ENCODE measurements at places on chromosomes 2 and 18.
A peak's percentile ranks its signal among the peaks of the same experiment; 100 is the strongest.

DNA sequence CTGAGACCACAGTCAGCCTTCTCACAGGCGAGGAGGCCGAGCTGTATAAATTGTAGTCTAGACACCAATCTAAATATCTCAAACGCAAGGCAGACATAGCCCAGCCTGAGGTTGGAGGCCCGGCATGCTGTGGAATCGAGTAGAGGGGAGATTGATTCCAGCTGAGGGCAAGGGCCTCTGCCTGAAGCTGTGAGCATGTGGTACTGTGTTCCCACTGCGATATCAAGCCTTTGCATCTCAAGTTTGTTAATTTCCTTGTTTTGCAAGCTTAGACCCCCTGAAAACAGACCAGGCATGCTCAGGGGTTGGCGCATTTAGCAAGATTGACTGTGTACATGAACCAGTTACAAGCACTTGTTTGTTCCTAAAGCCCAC, 65.1 kb upstream of the FOSL2 start:
- no peak for DNase-seq

GRCh38 chr2:36967236-36967876, 1.0 kb upstream of the STRN start:
- DNase-seq, result no peak

DNA sequence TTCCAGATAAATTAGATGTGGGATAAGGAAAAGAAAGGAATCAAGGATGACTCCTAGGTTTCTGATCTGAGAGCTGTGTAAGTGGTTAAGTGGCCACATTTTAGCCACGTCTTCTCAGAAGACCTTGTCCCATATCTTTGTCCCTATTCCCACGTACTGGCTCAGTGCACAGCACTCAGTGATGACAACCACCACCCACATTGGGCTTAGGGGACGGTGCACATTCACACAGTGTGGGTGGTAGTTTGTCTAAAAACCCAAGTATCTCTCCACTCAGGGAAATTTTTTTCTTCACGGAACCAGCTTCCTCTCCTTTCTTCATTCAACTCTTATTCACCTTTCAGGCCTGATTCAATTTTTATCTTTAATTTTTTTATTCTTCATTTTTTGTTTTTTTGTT, 30.6 kb upstream of the GCC2 start:
- no peak for DNase-seq

DNA sequence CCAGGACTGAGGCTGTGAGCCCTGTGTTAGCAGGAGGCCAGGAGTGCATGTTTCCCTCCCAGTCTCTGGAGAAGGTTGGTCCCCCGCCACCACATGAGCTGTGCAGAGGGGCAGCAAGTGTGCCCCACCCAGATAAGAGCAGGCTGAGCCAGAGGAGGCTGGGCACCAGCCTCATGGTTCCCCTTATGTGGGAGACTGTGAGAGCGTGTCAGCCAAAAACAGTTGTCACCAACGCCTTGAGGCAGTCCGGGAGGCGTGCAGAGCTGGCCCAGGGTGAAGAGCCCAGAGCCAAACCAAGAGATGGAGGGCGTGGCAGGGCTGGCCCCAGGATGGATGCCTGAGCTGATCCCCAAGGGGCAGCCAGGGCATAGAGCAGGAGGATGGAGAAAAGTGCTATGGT, 128.7 kb upstream of the GLI2 start:
- DNase-seq, result no peak

GRCh38 chr2:38512211-38512610, 90.5 kb downstream of the HNRNPLL start:
- DNase-seq, result no peak

GRCh38 chr2:52886556-52886955, 881.0 kb upstream of the CHAC2 start:
- no peak for DNase-seq

- DNase-seq, result peak; percentile 35
These were observed 69.9 kb upstream of the ITGB6 start for GRCh38 chr2:160269803-160270570.

GRCh38 chr2:240128608-240129145, 7.4 kb downstream of the COPS9 start:
- no peak for DNase-seq

DNA sequence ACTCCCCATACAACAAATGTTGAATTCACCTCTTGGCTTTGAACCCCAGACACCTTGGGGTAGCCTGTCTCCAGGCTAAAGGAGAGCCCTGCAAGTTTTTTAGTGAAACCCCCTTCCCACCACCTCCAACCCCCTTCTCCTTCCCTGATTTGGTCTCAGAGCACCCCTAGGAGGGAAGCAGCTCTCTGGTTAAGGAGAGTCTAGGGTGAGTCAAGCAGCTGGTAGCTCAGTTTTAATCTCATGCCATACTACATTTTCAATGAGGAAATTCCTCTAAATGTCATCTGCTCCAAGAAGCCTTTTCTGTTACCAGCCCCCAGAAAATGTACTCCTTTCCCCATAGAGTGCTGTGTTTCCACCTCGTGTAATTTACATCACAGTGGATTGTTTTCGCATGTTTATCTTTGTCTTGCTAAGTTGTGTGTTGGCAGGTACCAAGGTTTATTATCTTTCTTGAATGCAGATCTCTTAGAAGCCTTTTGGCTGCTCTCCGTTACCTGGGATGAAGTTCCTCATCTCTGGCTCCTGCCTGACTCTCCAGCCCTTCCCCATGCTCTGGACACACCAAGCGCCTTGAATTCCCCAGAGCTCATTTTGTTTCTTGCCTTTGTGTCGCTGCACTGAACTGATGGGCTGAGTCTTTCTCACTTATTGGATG, 82.2 kb downstream of the ASAP2 start:
- no peak for DNase-seq

GRCh38 chr2:197031803-197032202, 105.3 kb upstream of the PGAP1 start:
- DNase-seq, result no peak

GRCh38 chr18:76259096-76259495, 235.9 kb downstream of the ZNF516 start:
- no peak for DNase-seq

- DNase-seq, result no peak
These were observed 228.6 kb downstream of the SATB2 start for GRCh38 chr2:199228887-199229819.

DNA sequence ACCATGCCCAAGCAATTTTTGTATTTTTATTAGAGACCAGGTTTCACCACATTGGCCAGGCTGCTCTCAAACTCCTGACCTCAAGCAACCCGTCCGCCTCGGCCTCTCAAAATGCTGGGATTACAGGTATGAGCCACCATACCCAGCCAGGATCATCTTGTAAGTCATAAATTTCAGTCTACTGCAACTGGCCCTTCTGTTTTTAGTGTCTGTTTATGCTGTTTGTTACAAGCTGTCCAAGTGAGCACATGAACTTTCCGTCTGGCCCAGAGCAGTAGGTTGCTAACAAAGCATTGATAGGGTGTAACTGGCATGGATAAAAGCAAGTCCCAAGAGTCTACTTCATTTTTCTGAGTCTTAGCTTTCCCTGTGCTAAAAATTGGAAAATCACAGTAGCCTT, 164.4 kb upstream of the NT5C1B start:
- DNase-seq, result no peak

GRCh38 chr2:24832931-24833701, 39.9 kb downstream of the CENPO start:
- DNase-seq, result no peak

- no peak for DNase-seq
These were observed 44.4 kb downstream of the TFPI start for GRCh38 chr2:187509667-187510417.

DNA sequence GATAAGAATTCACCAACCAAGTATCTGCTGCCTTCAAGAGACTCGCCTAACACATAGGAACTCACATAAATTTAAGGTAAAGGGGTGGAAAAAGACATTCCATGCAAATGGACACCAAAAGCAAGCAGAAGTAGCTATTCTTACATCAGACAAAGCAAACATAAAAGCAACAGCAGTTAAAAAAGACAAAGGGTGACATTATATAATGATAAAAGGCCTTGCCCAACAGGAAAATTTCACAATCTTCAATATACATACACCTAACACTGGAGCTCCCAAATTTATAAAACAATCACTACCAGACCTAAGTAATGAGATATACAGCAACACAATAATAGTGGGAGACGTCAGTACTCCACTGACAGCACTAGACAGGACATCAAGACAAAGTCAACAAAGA, 41.4 kb downstream of the NEMP2 start:
- no peak for DNase-seq

DNA sequence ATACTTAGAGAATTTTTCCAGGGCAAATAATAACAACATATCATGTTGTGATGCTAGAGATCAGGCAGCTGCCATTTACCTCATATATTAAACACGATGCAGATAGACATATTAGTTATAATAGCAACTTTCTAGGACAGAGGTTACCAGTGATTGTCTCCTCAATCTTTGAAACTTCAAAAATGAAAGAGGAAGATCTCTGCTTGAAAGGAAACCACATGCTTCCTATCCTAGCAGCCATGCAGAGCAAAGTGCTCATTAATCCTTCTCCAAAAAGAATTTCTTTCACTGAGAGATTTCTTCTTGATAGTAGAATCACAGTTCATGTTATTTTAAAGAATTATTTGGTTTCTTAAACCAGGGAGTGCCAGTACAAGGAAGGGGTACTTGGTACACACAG, 317.2 kb downstream of the CPS1 start:
- DNase-seq, result no peak

DNA sequence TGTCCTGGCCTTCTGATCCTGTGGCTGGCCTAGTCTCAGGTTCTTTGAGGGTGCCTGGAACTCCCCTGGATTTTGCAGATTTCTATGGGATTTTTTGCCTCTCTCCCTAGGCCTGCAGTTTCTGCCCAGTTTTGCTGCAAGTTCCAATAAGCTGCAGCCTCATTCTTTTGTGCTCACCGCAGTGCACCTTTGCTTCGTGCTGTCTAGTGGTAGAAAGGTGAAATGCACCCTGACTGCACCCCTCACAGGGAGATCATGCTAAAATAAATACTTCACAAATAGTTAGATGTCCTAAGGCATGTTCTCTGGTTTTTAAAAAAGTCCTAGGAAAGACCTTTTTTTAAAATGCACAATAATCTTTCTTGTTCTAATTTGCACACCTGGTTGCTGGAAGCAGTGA, 72.5 kb downstream of the GNAL start:
- no peak for DNase-seq

- no peak for DNase-seq
These were observed 222.9 kb upstream of the FN1 start for GRCh38 chr2:215658635-215659305.

DNA sequence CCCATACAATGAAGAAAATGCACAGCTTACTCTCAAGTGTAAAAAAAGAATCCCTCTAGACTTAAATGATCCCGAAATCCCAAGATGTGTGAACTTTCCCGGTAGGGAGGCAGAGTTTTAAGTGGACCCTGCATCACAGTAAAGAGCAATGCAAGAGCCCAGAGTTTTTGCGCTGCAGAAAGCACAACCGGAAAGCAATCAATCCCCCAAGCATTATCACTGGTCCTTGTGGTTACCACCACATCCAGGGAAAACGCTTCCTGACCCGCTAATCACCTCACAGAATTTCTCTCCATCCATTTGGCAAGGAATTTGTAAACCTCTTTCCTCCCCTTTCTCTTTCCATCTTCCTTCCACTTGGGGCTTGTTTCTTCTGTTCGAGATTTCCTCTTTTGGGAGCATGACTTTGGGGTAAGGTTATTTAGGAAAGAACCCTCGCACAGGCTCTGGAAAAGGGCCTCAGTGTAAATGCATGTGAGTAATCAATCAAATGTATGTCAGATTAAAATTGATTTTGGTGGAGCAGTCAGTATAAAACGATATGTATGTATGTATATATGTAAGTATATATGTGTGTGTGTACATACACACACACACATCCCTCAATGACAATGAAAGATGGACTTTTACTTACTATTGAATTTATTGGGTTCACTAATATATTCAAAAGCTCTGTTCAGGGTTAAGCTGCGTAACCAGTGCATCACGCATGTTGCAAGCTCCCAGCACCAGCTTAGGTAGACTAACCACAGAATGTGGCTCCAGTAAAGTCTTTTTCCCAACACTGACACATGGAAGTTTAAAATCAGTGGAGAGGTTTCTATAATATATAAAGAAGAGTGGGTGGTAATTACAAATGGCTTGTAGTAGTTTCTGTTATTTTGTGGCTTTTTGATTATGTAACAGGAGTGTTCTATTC, 1.6 kb downstream of the PLCL1 start:
- no peak for DNase-seq

GRCh38 chr2:8438476-8438875, 243.4 kb upstream of the ID2 start:
- no peak for DNase-seq

DNA sequence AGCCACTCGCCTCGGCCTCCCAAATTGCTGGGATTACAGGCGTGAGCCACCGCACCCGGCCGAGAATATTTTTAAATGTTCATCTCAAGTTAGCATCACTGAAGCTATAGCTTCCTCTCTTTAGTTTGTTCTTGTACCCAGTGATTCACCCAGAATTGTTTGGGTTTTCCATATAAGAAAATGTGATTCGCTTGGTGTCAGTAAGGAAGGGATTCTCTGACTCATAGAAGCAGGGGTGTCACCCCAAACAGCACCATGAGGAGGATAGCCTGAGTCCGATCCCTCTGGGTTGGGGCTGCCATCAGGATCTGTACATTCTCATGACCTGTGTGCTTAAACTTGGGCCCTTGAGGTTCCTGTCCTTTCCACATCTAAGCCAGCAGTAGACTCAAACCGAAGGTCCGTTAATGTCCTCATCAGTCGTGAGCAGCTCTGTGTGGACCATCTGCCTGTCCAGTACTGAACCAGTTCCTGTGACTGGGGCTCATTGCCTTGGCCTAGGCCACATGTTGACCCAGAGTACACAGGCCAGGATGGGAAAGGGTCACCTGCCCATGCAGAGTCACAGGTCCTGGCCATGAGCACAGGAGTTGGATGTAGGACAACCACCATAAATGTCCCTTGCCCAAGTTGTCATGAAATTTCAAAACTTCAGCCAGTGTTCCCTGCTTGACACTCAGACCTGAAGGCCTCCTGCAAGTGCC, 311.9 kb downstream of the GBX2 start:
- DNase-seq, result no peak

DNA sequence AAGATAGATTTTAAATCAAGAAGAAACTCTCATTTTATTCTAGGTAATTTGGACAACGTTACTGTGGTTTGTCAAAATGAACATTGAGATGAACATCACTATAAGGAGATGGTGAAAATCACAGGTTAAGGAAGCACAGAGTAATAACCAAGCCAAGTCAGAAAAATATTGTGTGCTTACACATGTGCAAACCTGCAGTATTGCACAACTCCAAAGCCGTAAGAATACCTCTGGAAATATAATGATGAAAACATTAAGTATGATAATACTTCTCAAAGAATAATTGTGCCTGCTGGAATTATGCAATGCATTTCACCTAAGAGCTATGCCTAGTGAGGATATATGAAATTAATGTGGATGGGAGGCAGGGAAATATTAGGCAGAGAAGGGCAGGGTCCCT, 21.1 kb upstream of the GALNT5 start:
- no peak for DNase-seq
